ENCODE measurements at places on chromosomes 6 and 20.

DNA sequence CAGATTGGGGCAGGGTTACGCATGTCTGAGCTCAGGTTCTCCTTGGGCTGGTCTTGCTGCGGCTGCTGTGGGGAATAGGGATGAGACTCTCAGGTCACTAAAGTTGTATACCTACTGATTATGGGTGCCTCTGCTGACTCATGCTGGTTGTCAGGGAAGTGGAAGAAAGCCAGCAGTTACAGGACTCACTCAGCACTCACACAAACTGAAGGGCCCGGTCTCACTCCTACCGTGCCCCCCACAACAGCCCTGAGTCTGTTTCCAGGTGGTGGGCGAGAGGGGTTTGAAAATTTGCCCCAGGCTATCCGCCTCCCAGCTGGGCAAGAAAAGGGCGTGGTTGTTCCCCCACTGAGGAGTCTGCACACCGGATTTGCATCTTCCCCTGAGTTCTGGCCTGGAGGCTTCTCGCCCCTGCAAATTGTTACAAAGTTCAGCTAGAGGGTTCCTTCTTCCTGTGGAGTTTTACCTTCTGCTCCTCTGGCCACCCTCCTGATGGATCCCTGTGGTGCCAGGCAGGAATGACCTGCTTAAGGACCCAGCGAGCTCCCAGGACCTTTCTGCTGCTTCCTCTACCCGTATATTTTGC is 659.2 kb downstream of the HDGFL1 start:
- no peak for DNase-seq

- no peak for DNase-seq
Measured at GRCh38 chr6:90676516-90677300, 89.8 kb upstream of the MAP3K7 start.

- DNase-seq: no peak
Measured at GRCh38 chr20:34302312-34302722, 838 bp downstream of the AHCY start.

DNA sequence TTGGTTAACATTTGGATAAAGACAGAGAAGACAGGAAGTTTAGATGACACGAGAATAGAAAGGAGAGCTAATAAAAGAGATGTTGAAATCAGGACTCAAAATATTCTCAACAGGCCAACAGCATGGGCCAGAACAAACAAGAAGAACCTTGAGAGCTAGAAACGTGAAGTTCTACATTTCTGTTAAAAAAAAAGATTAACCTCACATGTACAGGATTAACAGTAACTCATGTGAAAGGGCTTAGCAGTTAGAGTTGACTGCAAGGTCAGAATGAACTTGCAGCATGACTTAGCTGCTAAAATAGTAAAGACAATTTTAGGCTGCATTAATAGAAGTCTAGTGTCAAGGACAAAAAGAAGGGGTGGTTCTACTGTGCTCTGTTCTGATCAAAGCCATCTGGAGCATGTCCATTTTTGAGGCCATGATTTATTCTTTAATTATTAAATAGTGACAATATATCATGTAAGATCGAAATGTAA is 331.1 kb upstream of the HSF2 start:
- no peak for DNase-seq

- no peak for DNase-seq
Measured at GRCh38 chr6:127069659-127070279, 48.7 kb upstream of the RSPO3 start.

GRCh38 chr6:81621816-81622395 is 130.6 kb downstream of the TENT5A start:
- no peak for DNase-seq

- no peak for DNase-seq
Measured at GRCh38 chr6:52820198-52820597, 16.6 kb upstream of the GSTA1 start.

GRCh38 chr6:63213325-63213724 is 2.1 kb downstream of the FKBP1C start:
- DNase-seq: no peak

DNA sequence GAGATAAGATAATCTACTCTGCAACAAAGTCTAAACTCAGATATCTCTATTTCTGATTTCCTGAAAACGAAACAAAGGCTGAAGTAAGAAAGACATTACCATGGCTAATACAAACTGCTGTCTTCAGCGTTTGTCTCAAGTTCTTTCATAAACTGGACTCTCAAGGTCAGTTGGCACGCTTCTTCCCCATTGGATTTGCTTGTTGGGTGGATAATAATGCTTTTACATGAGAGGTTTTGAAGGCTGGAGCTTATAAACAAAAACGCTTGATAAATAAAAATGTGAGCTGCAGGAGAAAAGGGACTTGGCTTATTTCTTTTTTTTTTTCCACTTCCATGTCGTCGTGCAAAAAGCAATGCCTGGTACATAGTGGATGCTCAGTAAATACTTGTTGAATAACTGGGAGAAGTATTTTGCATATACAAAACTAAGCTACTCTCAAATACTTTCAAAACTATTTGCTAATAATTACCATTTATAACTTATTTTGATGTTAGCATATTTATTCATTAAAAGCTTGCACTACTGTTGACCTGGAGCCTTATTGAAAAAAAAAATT is 65.7 kb upstream of the EEF1A1 start:
- no peak for DNase-seq

- no peak for DNase-seq
Measured at GRCh38 chr6:21098134-21098533, 495.4 kb upstream of the SOX4 start.
